Fibroblast of villous mesenchyme (primary cell): ENCODE measurements at places on chromosomes 2 and 18. TPM values are rescaled to one million over a fixed set of nuclear protein-coding genes. Genes with fewer than 3 reads are reported as not detected.
A peak's percentile ranks its signal among the peaks of the same experiment; 100 is the strongest.

DNA sequence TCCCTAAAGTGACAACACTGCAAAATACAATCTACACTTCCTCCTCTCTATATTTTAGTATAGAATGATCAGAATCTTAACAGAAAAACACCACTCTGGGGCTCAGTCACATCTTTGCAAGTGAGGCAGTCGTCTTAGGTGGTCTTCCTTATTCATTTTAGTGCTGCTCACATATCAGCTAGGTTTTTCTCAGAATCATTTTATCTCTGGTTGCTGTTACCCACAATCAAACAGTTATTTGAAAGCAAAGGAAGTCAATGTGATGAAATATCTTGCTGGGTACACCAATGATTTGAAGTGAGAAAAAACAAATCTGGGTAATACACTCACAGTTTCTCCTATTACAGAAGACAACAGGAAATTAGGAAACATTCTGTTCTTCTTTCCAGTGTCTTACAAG is 275.2 kb downstream of the DSEL start:
- DNase-seq, result no peak

DNA sequence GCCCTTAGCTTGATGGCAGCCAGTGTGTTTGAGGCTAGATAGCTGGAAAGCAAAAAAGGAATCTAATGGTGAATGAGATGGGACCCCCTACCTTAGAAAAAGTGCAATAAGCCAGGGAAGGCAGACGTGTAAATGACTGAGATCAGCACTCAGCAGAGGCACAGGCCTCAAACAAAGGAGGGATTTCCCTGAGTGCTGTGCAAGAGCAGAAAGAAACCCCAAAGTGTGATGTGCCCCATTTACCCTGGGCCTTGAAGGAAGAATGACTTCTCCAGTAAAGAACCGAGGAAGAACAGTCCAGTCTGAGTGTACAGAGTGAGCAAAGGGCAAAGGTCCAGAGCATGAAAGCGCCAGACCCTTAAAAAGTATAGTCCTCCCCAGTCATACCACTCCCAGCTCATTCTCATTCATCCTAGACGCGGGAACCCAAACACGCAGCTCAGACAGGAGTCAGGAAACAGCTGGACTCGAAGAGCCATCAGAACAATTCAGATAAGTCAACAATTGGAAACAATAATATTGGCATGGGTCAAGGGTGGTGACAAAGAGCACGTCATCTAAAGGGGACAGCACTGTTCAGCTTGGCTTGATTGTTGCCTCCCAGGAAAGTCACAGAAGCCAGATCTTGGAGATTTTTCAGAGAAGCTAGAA is 121.7 kb downstream of the INO80D start:
- no peak for DNase-seq

GRCh38 chr2:147696426-147696825 is 148.4 kb upstream of the ACVR2A start:
- DNase-seq, result no peak

- DNase-seq, result peak; percentile 79
These were observed 4.2 kb downstream of the HOXD11 start for GRCh38 chr2:176111309-176111663.

GRCh38 chr2:33213648-33214047 is 262.8 kb upstream of the RASGRP3 start:
- DNase-seq, result no peak

GRCh38 chr18:70337139-70337972 is 48.5 kb downstream of the SOCS6 start:
- DNase-seq, result peak; percentile 87

DNA sequence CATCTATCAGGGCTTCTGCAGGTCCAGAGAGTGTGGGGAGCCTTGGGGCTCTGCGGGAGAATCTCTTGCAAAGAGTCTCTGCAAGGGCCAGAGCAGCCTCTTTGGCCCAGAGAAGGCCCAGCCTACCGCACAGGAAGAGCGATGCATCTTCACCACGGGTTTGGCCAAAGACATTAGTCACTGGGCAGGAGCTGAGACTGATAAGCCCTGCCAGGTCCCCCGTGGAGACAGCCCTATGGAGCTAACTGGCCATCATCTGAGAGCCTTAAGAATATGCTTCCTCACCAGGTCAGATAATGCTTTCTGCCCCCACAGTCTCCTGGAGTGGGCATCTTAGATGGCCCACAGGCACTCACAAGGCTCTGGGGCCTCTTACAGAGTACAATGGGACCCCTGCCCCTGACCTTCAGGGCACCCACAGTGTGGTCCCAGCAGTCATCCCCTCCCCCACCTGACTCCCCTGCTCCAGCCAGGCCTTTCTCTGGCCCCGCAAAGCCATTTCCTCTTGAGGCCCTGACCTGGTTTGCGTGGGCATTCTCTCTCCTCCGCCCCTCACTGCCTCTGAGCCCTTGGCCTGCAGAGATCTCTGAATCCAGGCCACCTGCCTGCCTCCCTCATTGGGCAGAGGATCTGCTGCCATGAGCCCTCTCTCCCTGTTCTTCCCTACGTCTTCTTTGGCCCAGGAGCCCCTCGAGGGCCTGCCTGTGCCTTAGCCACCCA is 31.9 kb upstream of the MAPRE3 start:
- DNase-seq, result no peak

GRCh38 chr2:9897331-9897737 is 54.1 kb downstream of the TAF1B start:
- DNase-seq, result peak; percentile 91

- DNase-seq, result peak; percentile 99
These were observed 62.0 kb upstream of the SLC35F5 start for GRCh38 chr2:113818382-113818951.

- DNase-seq, result no peak
These were observed 38.1 kb downstream of the MBOAT2 start for GRCh38 chr2:8965216-8965969.

DNA sequence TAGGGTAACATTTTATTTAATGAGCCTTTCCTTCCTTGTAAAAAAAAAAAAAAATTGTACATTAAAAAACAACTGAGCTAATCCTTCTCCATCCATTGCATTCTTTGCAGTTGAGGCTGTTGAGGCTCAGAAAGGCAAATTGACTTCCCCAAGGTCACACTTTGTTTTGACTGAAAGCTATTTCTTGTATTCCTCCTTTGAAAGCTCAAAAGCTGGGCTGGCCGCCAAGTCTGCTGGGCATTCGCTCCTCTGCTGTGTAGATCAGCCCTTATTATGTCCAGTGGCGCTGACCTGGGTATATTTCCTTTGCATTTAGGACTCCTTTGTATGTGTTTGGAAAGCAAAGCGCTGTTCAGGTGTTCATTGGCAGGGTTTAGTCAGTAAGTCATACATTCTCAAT is 44.0 kb downstream of the SGPP2 start:
- no peak for DNase-seq

DNA sequence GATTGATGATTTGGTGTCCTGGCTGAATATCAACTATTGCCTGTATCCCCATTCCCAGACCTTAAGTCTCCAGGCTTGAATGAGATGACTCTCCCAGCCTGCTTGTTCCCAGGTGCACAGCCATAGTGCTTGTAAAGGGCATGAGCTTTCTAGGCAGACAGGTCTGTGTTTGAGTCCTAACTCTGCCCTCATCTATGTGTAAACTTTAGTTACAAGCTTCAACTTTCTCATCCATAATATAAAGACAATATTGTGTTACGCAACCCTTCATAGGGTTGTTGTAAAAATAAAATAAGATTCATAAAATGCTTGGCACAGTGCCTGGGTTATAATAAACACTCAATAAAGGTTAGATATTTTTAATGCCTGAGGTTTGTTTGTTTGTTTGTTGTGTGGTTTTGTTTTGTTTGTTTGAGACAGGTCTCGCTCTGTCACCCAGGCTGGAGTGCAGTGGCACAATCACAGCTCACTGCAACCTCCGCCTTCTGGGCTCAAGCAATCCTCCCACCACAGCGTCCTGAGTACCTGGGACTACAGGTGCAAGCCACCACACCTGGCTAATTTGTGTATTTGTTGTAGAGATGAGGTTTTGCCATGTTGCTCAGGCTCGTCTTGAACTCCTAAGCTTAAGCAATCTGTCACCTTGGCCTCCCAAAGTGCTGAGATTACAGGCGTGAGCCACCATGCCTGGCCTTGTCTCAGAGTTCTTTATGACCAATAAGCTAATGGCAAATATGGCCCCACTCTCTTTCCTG is 89.4 kb upstream of the MAPRE2 start:
- DNase-seq, result no peak

DNA sequence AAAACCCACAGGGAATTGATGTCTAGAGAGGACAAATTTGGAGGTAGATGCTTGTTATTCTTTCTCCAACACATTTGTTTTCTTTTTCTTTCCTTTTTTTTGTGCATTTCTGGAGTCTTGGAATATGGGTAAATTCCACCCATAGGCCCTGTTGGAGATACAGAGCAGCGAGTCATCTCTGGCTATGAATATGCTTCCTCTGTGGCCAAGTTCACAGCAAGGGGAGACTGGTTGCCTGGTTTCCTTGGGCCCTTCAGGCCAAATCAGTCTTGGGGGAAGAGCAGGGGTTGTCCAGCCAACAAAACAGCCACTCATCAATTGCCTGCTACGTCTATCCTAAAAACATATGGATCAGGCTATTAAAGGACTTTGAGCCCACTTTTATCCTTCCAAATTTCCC is 27.5 kb downstream of the SP100 start:
- peak; percentile 19 for DNase-seq

Gene CARF
- 5.6 and 5.8 TPM in 2 replicates for total RNA-seq

Gene SCN2A
- 2.3 and 11.7 TPM in 2 replicates for total RNA-seq

Gene PSD4
- 2.9 and 4.7 TPM in 2 replicates for total RNA-seq

Gene CAPG
- total RNA-seq, result 56.6 and 75.7 TPM in 2 replicates

Gene INPP1
- 14.2 and 14.5 TPM in 2 replicates for total RNA-seq

Gene FBXO15
- total RNA-seq, result 0.32 and 0.43 TPM in 2 replicates
